ENCODE measurements at places on chromosomes 1 and 21. TPM values are rescaled to one million over a fixed set of nuclear protein-coding genes. Genes with fewer than 3 reads are reported as not detected.

DNA sequence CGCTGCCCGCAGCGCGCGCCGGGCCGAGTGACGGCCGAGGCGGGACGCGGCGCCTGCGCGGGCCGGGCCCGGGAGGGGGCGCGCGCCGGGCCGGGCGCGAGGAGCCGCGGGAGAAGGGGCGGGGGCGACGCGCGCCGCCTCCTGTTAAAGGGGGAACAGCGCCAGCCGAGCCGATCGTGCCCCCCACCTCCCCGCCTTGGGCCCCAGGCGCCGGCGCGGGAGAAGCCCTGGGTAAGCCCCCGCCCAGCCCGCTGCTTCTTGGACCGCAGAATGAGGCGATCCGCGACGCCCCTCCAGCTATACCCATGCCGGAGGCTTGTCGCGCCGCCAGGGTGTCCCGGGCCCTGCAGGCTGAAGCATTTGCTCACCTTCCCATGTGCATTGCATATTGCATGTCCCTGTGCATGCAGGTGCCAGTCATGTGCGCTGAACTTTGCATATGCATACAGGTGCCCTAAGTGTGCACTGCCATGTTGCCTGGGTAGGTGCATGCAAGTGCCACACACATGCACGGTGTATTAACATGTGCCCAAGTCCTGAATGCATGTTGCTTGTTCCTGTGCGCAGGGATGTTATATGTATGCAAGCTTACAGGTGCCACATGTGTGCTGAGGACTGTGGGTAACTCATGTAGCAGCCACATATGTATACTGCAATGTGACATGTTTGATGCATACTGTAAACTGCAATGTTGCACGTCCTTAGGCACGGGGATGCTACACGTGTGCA lies at the start of gene ADGRB2:
TSS of gene ADGRB2 (minus strand) at position 29 of the 729 bp plus-strand sequence. CDS start 7,119 bp downstream, outside the sequence.
- DNase-seq = peak; percentile 68
- peaks cover 5% of the 10 kb centered on the region for H3K4me1 ChIP-seq
- no peak within 1 kb of the TSS for H3K27ac ChIP-seq

GRCh38 chr1:228904222-228904621 lies 168.9 kb downstream of the RHOU start:
- peaks cover 9% of the 10 kb centered on the region for H3K4me1 ChIP-seq
- no peak overlapping the region for H3K27ac ChIP-seq
- DNase-seq = no peak
- no peaks in the 10 kb centered on the region for H3K27me3 ChIP-seq
- no peak overlapping the region for H3K4me3 ChIP-seq

- no peaks in the 10 kb centered on the region for H3K4me1 ChIP-seq
- peak overlapping the region; percentile 18 for H3K27ac ChIP-seq
- no peaks in the 10 kb centered on the region for H3K36me3 ChIP-seq
- no peaks in the 10 kb centered on the region for H3K27me3 ChIP-seq
- DNase-seq = no peak
Observed at GRCh38 chr1:248804771-248805681, 20.7 kb downstream of the SH3BP5L start.

Gene ABCD3
- 80.7 TPM for total RNA-seq

- no peak overlapping the region for H3K4me3 ChIP-seq
- no peak for DNase-seq
- no peaks in the 10 kb centered on the region for H3K36me3 ChIP-seq
- no peaks in the 10 kb centered on the region for H3K4me1 ChIP-seq
- H3K27ac ChIP-seq = no peak overlapping the region
Observed at GRCh38 chr1:13228343-13228781, 2.4 kb upstream of the PRAMEF18 start.

GRCh38 chr1:200971955-200972711 lies 51.4 kb downstream of the KIF21B start:
- no peaks in the 10 kb centered on the region for H3K27me3 ChIP-seq
- peak; percentile 89 for DNase-seq
- no peak overlapping the region for H3K27ac ChIP-seq
- H3K36me3 ChIP-seq = no peaks in the 10 kb centered on the region

Gene IFT25
- 46.1 TPM for total RNA-seq

GRCh38 chr1:237031480-237031879 lies 10.5 kb upstream of the RYR2 start:
- H3K36me3 ChIP-seq = no peaks in the 10 kb centered on the region
- H3K27ac ChIP-seq = peak overlapping the region; percentile 74
- H3K4me3 ChIP-seq = no peak overlapping the region
- peak; percentile 41 for DNase-seq
- no peaks in the 10 kb centered on the region for H3K27me3 ChIP-seq

DNA sequence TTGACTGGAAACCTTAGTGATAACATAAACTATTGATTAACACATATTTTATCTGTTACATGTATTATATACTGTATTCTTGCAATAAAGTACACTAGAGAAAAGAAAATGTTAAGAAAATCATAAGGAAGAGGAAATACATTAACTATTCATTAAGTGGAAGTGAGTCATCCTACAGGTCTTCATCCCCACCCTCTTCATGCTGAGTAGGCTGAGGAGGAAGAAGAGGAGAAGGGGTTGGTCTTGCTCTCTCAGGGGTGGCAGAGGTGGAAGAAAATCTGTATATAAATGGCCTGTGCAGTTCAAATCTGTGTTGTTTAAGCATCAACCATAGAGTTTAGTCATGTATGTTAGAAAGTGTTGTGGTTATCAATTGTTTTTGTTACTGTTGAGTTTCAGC lies 66.1 kb upstream of the CHODL start:
- DNase-seq = no peak
- no peaks in the 10 kb centered on the region for H3K4me1 ChIP-seq
- no peaks in the 10 kb centered on the region for H3K36me3 ChIP-seq
- H3K27me3 ChIP-seq = no peaks in the 10 kb centered on the region
- no peak overlapping the region for H3K4me3 ChIP-seq
- no peak overlapping the region for H3K27ac ChIP-seq

Gene STPG1
- 13.5 TPM for total RNA-seq

DNA sequence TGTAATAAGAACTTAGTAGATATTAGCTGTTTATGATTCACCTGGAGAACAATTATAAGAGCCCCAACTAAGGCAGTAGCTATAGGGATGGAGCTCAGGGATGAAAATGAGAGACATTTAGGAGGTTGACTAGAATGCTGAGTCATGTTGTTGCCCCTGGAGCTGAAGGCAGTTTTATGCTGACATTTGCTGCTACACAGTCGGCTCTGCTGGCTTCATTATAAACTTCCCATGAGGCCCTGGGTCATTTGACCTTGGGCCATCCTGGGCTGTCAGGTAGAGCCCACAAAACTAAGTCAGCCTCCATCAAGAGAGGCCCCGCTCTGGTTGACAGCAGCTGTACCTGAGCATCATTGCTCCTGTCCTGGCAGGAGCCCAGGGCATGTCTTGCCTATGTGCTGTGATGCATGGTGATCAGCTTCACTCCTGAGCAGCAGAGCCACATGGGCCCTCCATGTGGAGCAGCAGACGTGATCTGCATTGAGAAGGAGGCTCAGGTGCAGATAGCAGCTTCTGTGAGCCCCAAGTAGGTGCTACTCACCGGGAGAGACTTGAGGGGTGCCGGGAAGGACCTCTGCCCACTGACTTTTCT lies 112.4 kb downstream of the TBX19 start:
- no peaks in the 10 kb centered on the region for H3K27me3 ChIP-seq
- no peak overlapping the region for H3K4me3 ChIP-seq
- no peaks in the 10 kb centered on the region for H3K4me1 ChIP-seq
- no peak overlapping the region for H3K27ac ChIP-seq

DNA sequence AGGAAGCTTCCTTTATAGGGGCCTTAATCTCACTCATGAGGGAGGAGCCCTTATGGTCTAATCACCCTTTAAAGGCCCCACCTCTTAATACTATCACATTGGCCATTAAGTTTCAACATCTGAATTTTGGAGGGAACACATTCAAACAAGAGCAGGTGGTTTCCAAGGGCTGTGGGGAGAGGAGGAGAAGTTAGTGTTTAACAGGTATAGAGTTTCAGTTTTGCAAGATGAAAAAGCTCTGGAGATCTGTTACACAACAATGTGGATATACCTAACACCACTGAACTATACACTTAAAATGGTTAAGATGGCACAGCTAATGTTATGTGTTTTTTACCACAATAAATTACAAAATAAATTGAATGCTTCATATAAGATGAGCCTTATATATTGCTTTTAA lies 113.4 kb upstream of the DNAH14 start:
- no peak overlapping the region for H3K4me3 ChIP-seq
- no peaks in the 10 kb centered on the region for H3K4me1 ChIP-seq

DNA sequence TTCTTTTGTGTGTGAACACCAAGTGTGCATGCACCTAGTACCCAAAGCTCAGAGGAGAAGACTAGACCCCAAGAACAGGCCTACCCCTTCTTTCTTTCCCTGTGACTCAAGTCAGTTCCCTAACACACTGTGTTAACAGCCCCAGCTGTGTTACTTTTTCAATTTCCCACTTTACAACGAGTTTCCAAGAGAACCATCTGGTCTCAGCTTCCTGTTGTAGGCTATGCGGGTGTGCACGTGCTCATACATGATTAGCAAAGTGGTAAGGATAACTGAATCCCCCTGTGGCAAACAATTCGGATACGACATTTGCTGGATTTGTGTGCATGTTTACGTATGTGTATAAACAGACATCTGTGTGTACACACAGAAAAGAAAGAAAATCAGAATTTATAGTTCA lies 17.9 kb downstream of the IFNAR2 start:
- peaks cover 20% of the 10 kb centered on the region for H3K36me3 ChIP-seq
- no peak overlapping the region for H3K27ac ChIP-seq
- H3K4me3 ChIP-seq = no peak overlapping the region
- H3K27me3 ChIP-seq = no peaks in the 10 kb centered on the region
- DNase-seq = no peak
- H3K4me1 ChIP-seq = no peaks in the 10 kb centered on the region

Gene PBX1
- total RNA-seq = 112 TPM

DNA sequence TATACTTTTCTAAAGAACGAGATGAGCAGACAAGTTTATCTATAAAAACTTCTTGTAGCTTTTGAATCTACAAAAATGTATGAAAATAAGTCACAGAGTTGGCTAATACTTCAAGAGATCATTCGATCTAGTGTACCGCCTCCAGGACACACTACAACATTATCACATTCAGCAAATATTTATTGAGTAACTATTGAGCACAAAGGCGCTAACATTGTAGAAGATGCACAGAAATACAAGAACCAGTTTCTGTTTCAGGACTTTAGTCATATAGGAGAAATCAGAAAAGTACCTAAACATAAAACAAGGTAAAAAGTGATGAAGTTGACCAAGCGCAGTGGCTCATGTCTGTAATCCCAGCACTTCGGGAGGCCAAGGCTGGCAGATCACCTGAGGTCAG lies 20.6 kb downstream of the WASF2 start:
- DNase-seq = no peak
- no peaks in the 10 kb centered on the region for H3K27me3 ChIP-seq
- H3K4me1 ChIP-seq = no peaks in the 10 kb centered on the region
- H3K36me3 ChIP-seq = peaks cover 6% of the 10 kb centered on the region
- H3K4me3 ChIP-seq = no peak overlapping the region

GRCh38 chr1:231601824-231602672 lies 24.5 kb upstream of the DISC1 start:
- H3K36me3 ChIP-seq = no peaks in the 10 kb centered on the region
- DNase-seq = peak; percentile 22
- H3K4me1 ChIP-seq = no peaks in the 10 kb centered on the region
- no peaks in the 10 kb centered on the region for H3K27me3 ChIP-seq
- no peak overlapping the region for H3K4me3 ChIP-seq
- H3K27ac ChIP-seq = no peak overlapping the region

GRCh38 chr1:194052514-194053338 lies 866.3 kb upstream of the B3GALT2 start:
- no peak for DNase-seq
- H3K36me3 ChIP-seq = no peaks in the 10 kb centered on the region
- H3K4me1 ChIP-seq = peaks cover 2% of the 10 kb centered on the region

DNA sequence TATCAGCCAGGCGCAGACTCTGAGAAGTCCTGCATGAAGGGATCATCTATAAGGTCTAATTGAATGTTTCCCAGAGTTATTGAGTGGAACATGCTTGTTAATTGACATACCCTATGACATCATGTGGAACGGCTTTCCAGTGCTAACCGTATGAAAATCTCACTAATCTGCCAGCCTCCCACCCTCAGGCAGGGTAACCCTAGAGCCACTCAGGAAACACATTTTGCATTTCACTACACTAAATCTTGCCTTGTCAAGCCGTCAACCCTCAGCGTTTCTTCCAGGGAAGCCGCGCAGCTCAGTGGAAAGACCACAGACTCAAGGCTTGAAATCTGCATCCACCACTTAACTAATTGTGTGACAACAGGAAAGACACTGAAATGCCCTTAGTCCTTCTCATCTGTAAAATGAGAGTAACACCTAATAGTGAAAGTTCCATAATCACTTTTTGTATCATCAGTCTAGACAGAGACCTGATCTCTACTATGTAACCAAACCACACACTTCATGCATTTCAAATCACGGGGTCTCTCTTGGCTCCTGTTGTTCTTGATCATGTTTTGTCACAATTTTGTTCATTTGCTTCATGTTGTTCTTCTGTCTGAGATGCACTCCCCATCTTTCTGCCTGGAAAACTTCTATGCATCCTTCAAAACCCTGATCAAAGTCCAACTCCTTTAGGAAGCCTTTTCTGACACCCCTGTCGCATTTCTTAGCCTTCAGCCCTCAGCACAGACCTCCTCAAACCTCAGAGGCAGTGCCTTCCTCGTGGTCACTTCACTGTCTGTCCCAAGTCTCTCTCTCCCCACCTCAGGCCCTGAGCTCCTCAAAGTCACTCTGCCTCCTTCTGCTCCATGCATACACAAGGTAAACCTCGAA lies 246.5 kb downstream of the TOMM20 start:
- DNase-seq = no peak
- peaks cover 5% of the 10 kb centered on the region for H3K4me1 ChIP-seq
- no peak overlapping the region for H3K27ac ChIP-seq
- no peaks in the 10 kb centered on the region for H3K36me3 ChIP-seq
- H3K4me3 ChIP-seq = no peak overlapping the region

- no peaks in the 10 kb centered on the region for H3K4me1 ChIP-seq
- H3K27ac ChIP-seq = no peak overlapping the region
- no peaks in the 10 kb centered on the region for H3K36me3 ChIP-seq
- DNase-seq = no peak
- H3K4me3 ChIP-seq = no peak overlapping the region
Observed at GRCh38 chr1:24635195-24635843, 7.8 kb upstream of the SRRM1 start.

GRCh38 chr1:220313576-220313975 lies 41.3 kb upstream of the RAB3GAP2 start:
- H3K27me3 ChIP-seq = no peaks in the 10 kb centered on the region
- no peak overlapping the region for H3K4me3 ChIP-seq
- peak; percentile 26 for DNase-seq
- no peaks in the 10 kb centered on the region for H3K36me3 ChIP-seq

Gene RYR2
- total RNA-seq = 2.9 TPM

GRCh38 chr1:178541829-178542553 lies 29.1 kb downstream of the TEX35 start:
- H3K4me3 ChIP-seq = peak overlapping the region; percentile 71
- no peaks in the 10 kb centered on the region for H3K4me1 ChIP-seq
- H3K27me3 ChIP-seq = no peaks in the 10 kb centered on the region
- H3K27ac ChIP-seq = peak overlapping the region; percentile 76

Gene DPH2
- 25.5 TPM for total RNA-seq

- no peak overlapping the region for H3K27ac ChIP-seq
- no peak overlapping the region for H3K4me3 ChIP-seq
- no peaks in the 10 kb centered on the region for H3K27me3 ChIP-seq
Observed at GRCh38 chr1:105700723-105701122, 1355.8 kb upstream of the PRMT6 start.

GRCh38 chr21:28944296-28944695 lies 48.4 kb downstream of the LTN1 start:
- no peak overlapping the region for H3K4me3 ChIP-seq
- no peak for DNase-seq
- H3K4me1 ChIP-seq = peaks cover 3% of the 10 kb centered on the region
- H3K36me3 ChIP-seq = peaks cover 4% of the 10 kb centered on the region
- H3K27me3 ChIP-seq = no peaks in the 10 kb centered on the region

GRCh38 chr21:36369064-36369685 lies 16.0 kb upstream of the CHAF1B start:
- no peaks in the 10 kb centered on the region for H3K27me3 ChIP-seq
- no peak for DNase-seq
- no peak overlapping the region for H3K27ac ChIP-seq
- peaks cover 37% of the 10 kb centered on the region for H3K36me3 ChIP-seq

Data from lung (tissue), 17 donors.